Activated CD8-positive, alpha-beta memory T cell treated with anti-CD3 and anti-CD28 coated beads, Interleukin-2, amount 50 U/mL, for 48 hours (primary cell): ENCODE measurements at places on chromosomes 4 and X.
A peak's percentile ranks its signal among the peaks of the same experiment; 100 is the strongest.

DNA sequence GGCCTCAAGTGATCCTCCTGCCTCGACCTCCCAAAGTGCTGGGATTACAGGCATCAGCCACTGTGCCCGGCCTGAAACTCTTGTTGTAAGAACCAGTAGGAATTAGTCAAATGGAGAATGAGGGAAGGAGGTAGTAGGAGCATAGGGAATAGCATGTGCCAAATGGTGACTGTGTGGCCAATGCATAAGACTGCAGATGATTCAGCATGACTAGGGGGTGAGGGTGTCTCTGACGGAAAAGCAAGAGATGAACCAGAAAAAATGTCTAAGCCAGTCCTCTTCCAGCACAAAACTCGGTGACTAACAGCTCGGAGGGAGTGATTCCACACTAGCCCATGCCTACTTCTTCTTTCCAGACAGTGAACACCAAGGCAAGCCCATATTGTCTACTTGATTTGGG lies 58.2 kb upstream of the DUSP21 start:
- DNase-seq = no peak

DNA sequence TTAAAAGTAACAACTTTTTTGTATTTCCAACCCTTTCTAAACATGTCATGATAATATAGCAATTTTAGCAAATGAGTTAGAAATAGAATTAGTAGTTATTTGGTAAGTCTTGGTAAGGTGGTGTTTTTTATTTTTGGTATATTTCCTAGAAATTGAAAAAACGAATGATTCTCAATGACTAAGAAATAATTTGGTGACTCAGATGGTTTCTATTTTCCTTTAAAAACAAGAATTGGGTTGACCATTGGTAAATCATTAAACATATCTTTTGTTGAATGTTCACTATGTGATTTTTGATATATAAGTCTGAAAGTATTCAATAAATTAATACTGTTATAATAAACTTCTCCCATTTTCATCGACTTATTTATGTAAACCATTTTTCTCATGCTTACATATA lies 206.2 kb upstream of the BANK1 start:
- no peak for DNase-seq

GRCh38 chr4:165680821-165681220 lies 192.2 kb upstream of the TLL1 start:
- no peak for DNase-seq

GRCh38 chrX:47232197-47232802 lies 509 bp upstream of the USP11 start:
- DNase-seq = peak; percentile 35

DNA sequence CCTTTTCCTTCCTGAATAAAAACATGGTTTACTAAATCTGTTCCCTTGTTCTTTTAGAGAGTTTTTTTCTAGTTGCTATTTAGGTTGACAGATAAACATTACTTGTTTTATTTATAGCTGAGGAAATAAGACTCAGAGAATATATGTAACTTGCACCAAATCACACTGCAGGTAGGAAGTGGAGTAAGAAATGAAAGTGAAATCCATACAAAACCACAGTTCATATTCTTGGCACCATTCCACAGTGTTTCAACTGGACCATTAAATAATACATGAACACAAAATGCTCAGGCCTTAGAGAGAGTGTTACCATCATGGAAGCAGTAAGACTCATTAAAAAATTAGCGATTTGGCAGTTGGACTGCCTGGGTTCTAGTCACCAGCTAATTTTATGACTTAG lies 326.9 kb upstream of the SLIT2 start:
- no peak for DNase-seq

- DNase-seq = no peak
These were observed 5.5 kb upstream of the DCTD start for GRCh38 chr4:182922501-182923284.

- DNase-seq = no peak
These were observed 66.1 kb downstream of the CCKAR start for GRCh38 chr4:26424153-26424552.
